ENCODE measurements at places on chromosomes 2 and 18. TPM values are rescaled to one million over a fixed set of nuclear protein-coding genes. Genes with fewer than 3 reads are reported as not detected.

The RASGRP3 gene
- 3.5 TPM for total RNA-seq

The CD8B2 gene
- total RNA-seq: not detected

The ERFE gene
- 0.34 TPM for total RNA-seq

The IL37 gene
- not detected for total RNA-seq

The REG1B gene
- total RNA-seq: not detected

The OR6B2 gene
- not detected for total RNA-seq

The TUBA3E gene
- not detected for total RNA-seq

The CD28 gene
- not detected for total RNA-seq

Data from melanocyte of skin (primary cell).